ENCODE measurements at places on chromosomes 2 and 18.

GRCh38 chr2:173874894-173875237, 90.3 kb downstream of the SP3 start:
- DNase-seq, result peak; percentile 23

- no peak for DNase-seq
Measured at GRCh38 chr2:199704358-199705238, 146.4 kb downstream of the FTCDNL1 start.

- peak; percentile 93 for DNase-seq
Measured at GRCh38 chr2:8669157-8669817, 12.6 kb upstream of the ID2 start.

- DNase-seq, result no peak
Measured at GRCh38 chr18:48140731-48141130, 210.3 kb upstream of the SMAD2 start.

- no peak for DNase-seq
Measured at GRCh38 chr2:178860551-178860950, 53.3 kb upstream of the TTN start.

DNA sequence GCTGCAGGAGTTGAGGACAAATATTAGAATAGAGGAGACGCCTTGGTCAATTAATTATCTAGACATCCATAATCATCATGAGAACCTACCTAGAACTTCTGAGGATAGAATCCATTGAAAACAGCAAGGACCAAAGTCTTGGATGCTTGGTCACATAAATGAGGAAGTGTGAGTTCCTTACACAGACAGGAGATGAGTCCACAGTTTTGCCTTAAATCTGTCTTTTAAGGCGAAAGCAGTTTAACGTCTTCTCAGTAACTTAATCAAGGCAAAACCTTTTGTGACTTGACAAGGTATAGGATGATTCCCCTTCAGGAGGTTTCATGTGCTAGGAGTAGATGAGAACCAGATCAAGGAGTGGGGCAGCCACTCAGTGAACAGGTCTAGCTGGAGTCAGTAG, 1783.2 kb upstream of the CELF4 start:
- no peak for DNase-seq

DNA sequence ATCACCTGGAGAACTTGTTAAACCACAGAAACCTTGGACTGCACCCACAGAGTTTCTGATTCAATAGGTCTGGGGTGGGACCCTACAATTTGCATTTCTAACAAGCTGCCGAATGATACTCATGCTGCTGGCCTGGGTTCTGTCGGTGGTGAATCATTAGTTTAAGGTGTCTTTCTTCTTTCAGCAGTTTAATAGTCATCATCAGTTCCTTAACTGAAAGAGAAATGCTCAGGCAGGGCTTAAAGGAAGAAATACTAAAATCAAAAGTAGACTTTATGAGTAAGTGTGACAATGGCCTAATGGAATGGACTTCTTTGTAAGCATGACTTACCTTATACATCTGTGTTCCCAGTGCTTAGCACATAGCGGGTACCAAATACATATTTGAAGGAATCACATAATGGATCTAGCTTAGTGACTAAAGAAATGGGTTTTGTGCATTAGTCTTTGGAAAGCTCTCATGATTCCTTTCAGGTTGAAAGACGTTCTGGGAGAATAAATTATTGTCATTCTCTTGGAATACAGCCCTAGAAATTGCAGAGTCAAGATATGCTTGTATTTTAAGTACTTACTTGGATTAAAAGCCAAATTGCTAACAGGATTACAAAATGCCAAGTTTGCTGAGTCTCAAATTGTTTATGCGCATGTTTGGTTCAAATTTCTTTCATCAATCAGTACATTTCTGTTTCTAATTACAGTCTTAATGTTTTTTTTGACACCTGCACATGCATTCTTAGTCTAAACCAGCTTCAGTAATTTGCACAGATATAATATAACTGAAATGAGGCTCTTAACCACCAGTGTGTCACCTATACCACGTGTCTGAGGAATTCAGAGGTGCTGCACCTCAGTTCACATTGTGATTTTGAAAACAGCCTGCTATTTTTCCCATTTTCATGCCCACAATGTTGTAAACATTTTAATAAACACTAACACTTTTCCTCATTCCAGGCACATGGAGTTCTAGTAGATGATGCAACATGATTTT, 220.3 kb upstream of the NRP2 start:
- no peak for DNase-seq

GRCh38 chr2:76075126-76075525, 364.4 kb upstream of the GCFC2 start:
- DNase-seq, result no peak

DNA sequence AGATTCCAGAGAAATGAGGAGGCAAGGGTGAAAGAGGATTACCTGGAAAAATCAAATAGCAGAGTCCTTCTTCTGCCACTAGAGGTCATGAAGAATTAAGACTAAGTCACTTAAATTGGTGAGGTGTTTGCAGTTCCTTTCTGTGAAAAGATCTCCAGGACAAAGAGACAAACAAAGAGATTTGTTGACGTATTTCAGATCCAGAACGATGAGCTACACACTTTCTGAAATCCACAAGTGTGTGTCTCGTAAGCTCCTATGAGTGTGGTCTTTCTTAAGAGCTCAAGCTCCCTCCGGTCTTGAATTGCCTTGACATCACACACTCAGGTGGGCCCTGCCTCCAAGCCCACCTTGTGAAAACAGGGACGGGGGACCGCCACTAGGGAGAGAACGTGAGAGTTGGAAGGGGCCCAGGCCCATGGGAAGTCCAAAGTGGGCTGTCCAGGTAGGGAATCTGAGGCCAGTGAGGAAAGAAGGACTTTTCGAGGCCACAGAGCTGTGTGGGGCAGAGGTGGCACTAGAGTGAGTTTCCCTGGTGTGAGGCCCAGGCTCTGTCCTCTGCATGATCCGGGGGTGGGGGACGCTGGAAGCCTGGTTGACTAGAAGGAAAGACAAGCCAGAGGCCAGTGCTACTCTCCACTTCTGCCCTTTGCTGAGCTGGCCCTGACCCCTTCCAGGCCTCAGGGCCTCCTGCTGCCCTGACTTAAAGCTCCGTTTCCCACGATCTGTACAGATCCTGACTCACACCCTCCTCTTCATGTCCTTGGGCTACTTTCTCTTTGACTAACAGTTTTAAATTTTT, 168.1 kb upstream of the NCK2 start:
- no peak for DNase-seq

GRCh38 chr2:64861452-64862397, 127.5 kb upstream of the SLC1A4 start:
- DNase-seq, result no peak

DNA sequence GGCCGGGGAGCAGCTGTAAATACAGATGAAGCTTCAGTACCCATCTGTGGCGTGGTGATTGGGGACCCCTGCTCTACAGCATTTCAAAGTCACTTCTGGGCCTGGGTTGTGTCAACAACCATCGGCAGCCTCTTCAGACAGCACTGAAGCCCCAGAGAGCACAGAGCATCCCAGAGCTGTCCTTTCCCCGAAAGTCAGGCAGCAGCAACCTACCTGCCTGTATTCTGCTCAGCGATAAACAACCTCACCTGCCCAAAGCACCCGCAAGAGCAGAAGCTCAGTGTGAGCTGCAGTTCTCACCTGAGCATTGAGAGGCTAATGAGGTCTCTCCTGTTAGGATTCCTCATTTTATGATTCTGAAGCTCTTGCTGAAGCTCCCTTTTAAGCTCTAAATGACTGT, 19.3 kb downstream of the TRABD2A start:
- peak; percentile 7 for DNase-seq

GRCh38 chr2:128986026-128986715, 667.5 kb upstream of the HS6ST1 start:
- DNase-seq, result no peak

GRCh38 chr2:234444893-234445292, 52.0 kb downstream of the ARL4C start:
- no peak for DNase-seq

GRCh38 chr2:45612731-45613130, 1.7 kb upstream of the SRBD1 start:
- no peak for DNase-seq

- DNase-seq, result no peak
Measured at GRCh38 chr2:42369532-42370229, 8.7 kb upstream of the COX7A2L start.

DNA sequence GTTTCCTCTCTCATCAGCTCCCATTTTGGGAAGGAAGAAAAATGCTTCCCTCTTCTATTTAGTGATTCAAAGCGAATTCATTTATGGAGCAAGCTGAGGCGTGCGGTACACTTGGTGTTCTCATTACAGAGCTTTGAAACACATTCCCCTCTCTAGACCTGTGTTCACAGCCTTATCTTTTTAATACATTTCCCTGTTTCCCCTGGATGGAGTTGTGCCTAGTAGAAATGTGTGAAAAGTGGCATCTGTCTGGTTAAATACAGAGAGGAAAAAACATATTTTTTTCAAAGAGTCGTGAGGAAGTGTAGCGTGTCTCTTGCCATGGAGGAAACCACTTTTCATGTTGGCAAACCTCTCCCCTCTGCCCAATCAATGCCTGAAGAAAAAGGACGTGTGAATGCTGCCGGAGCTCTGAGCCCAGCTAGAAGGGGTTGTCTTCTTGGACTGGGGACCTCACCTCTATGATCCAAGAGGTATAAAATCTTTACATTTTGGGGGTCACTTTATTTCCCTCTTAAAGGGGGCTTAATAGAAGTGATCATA, 52.4 kb downstream of the DPP4 start:
- no peak for DNase-seq

DNA sequence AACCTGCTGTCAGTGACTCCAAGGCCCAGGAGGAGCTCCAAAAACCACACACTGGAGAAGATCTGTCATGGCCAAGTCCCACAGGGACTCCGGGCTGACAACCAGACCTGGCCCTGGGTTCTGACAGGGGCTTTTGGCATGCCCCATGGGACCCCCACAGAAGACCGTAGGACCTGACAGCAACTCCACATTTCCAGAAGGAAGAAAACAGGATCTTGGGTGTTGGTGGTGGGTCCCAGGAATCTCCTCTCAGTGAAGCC, 275.9 kb upstream of the HS6ST1 start:
- no peak for DNase-seq

- DNase-seq, result no peak
Measured at GRCh38 chr2:204669382-204669781, 124.1 kb downstream of the PARD3B start.

GRCh38 chr2:122174061-122174460, 418.6 kb downstream of the TSN start:
- DNase-seq, result no peak

DNA sequence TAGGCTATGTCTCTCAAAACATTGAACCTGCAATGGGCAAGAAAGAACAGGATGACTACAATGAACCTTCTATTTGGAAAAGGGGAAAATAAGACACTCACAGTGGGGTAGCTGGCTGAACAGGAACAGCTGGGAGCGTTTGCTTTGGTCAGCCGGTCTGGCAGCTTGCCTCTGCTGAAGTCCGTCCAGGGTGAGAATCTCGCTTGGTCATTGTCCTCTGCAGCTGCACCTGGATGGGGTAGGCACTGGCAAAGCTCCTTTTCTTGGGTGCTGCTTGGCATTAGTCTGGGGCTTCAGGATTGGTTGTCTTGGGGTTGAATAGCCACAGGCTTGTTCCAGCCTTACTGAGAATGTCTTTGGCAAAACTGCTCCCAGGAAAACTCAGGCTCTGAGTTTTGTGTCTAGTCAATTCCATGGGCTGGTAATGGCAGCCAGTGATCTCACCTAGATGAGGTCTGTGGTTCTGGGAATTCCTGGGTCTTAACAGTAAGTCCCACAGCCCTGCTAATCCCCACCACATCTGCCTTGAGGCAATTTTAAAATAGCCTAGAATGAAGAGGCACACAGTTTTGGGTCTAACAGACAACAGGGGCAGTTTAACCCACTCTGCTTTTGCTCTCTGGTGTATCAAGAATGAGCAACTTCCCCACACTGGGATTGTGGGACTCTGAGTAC, 13.4 kb downstream of the NEDD4L start:
- DNase-seq, result peak; percentile 48

GRCh38 chr2:158239271-158239670, 137.6 kb downstream of the UPP2 start:
- DNase-seq, result no peak

GRCh38 chr2:241886840-241887447, 17.4 kb downstream of the RTP5 start:
- no peak for DNase-seq

GRCh38 chr2:226677080-226677479, 122.5 kb downstream of the IRS1 start:
- no peak for DNase-seq

- DNase-seq, result no peak
Measured at GRCh38 chr2:71776227-71776626, 322.9 kb downstream of the DYSF start.

DNA sequence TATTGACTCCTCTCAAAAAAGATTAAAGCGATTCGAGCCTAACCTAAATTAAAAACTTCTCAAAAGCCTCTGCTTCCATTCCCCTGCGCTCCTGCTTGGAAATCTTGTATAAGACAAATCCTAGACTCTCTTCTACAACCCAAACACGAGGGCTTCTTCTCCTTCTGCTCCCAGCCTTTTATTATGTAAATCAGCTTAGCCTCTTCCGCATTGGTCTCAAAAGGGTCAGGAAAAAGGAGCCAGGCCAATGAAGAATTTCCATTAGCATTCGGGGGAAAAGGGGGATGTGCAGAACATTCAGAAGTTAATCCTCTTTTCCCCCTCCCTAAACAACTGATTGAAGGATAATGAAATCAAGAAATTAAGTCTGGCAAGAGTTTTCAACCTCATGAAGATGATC, 107.9 kb downstream of the FAM124B start:
- DNase-seq, result no peak

DNA sequence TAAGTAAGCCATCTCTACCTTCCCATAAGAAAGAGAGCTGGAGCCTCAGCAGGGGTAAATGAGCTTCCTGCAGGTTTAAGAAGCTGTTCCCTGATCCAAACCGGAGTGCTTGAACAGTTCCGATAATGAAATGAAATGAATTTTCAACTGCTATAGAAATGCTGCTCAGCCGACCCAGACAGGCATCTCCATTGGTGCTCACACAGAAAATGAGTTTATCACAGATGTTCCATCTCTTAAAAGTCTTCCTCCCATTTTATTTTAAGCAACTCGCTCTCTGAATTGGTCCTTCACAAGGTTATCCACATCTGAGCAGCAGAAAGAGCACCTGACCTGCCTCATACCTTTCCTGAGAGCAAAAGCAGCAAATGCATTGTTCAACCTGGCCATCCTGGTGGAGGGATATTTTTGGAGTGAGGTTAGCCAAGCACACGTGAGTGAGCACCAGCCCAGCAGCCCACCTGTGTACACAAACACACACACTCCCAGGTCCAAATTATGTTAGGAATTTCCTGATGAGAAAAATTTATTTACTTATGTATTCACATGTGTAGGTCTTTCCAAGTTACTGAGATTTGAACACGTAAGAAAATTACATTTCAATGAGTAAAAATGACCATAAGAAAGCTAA, 42.2 kb upstream of the CCDC68 start:
- no peak for DNase-seq

GRCh38 chr2:26891-27290, 19.4 kb downstream of the FAM110C start:
- DNase-seq, result no peak

GRCh38 chr2:196563876-196564275, 75.6 kb upstream of the CCDC150 start:
- no peak for DNase-seq

- no peak for DNase-seq
Measured at GRCh38 chr2:49045083-49045482, 109.2 kb downstream of the FSHR start.

Measured in lower leg skin (tissue), 4 donors.